ENCODE measurements at places on chromosomes 1 and 21.

DNA sequence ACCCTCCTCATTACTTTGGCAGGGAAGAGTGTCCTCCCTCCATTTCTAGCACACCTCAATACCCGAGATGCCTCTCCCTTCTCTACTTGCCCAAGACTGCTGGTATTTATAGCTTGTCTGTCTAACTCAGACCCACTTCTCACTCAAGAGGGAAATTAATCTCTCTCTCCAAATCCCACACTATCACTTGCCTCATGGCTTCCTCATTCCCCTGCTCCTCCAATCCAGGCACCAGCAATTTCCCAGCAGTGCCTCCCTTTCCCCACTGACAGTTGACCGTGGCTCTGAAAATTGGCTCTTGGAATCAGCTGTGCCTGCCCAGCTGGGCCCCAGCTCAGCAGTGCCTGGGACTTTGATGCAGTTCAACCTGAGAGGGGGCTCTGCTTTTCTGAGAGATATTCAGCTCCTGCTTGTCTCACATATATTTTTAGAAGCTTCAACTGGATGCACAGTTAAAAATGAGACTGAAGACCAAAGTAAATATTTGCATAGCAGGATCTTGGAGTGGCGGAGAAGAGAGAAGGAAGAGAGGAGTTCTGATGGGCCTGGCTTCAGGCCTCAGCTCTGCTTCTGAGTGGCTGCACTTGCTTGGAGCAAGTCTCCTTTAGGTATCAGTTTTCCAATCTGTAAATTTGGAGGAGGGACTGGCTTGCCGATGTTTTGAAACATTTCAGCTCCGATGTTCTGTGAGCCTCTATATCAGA, 81.1 kb upstream of the SPATA6 start:
- DNase-seq = no peak

- DNase-seq = no peak
Measured at GRCh38 chr21:19553919-19554615, 1150.5 kb upstream of the TMPRSS15 start.

GRCh38 chr1:20727746-20728316, 4.7 kb downstream of the SH2D5 start:
- no peak for DNase-seq

DNA sequence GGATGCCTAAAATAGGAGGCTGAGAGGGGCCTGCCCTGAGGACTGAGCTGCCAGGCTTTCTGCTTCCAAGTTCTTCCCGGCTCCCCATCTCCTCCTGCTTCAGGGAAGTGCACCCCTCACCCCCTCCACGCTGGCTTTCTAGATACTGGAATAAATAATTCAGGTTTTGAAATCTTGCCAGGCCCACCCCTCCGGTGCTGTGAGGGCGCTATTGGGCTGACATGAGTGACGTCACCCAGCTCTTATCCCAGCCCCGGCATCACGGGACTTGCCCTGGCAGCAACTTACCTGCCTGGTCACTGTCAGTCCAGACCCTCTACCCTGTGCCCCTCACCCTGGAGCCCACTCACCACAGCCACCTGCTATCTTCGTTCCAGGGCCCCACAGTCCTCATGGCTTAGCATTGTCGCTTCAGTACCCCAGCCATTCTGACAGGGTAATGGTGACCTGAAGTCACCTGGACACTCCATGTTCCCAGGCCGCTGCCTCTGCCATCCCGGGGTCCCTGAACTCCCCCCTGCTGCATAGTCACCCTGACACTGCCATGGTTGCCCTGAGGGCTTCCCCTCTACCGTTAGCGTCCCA, 819 bp upstream of the GPR3 start:
- DNase-seq = no peak

GRCh38 chr1:162500805-162501204, 3.2 kb downstream of the UHMK1 start:
- no peak for DNase-seq

DNA sequence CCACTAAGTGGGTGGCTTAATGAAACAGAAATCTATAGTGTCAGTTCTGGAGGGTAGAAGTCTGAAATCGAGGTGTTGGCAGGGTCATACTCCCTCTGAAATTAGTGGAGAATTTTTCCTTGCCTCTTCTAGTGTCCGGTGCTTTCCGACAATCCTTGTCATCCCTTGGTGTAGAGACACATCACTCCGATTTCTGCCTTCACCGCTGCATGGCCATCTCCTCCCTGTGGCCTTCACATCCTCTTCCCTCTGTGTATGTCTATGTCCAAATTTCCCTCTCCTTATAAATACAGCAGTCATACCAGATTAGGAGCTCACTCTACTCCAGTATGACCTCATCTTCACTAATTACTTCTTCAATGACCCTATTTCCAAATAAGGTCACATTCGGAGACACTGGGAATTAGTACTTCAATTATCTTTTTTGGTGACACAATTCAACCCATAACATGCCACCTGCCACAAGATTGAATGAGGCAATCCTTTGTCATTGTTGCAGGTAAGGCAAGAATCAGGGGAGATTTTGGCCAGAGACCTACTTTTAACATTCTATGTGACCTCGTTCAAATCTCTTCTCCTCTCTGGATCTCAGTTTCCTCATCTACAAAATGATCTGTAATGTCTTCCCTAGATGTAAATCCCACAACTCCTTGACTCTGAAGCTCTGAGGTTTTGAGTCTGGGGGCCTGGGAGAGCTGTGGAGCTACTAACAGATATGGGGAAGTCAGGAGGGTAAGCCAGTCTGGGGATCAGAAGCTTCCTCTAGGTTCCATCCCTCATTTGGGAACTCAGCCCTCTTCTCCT, 16.1 kb downstream of the NAV1 start:
- no peak for DNase-seq

GRCh38 chr1:107821340-107821739, 143.6 kb downstream of the VAV3 start:
- no peak for DNase-seq

- DNase-seq = no peak
Measured at GRCh38 chr1:47442202-47442601, 4.4 kb downstream of the FOXD2 start.

Measured in cerebellar nuclear complex (tissue), 1 donor.